ENCODE measurements at places on chromosomes 11 and 22. TPM values are rescaled to one million over a fixed set of nuclear protein-coding genes. Genes with fewer than 3 reads are reported as not detected.

Gene IL18
- total RNA-seq = 59.1 TPM

Gene TOMM22
- 120 TPM for total RNA-seq

Gene APOL4
- total RNA-seq = not detected

Gene RNF26
- total RNA-seq = 55.0 TPM

Gene VPREB1
- not detected for total RNA-seq

Gene SUN2
- total RNA-seq = 220 TPM

Gene BARX2
- total RNA-seq = 16.5 TPM

Gene RASD2
- total RNA-seq = 0.95 TPM

Gene FOLR1
- total RNA-seq = 5.0 TPM

Gene NRXN2
- not detected for total RNA-seq

Gene AIFM3
- total RNA-seq = 7.4 TPM

Gene LGR4
- 33.4 TPM for total RNA-seq

Gene VWCE
- 1.4 TPM for total RNA-seq

Gene TRIM51
- not detected for total RNA-seq

Gene IGLL5
- total RNA-seq = not detected

Gene MMP12
- total RNA-seq = not detected

Gene PNPLA3
- total RNA-seq = 26.8 TPM

Gene CNGA4
- not detected for total RNA-seq

Gene TPBGL
- total RNA-seq = not detected

Gene FGF3
- not detected for total RNA-seq

Gene CFAP300
- total RNA-seq = 1.9 TPM

Gene ABCC8
- not detected for total RNA-seq

Gene APLNR
- total RNA-seq = not detected

Gene C11orf91
- not detected for total RNA-seq

Gene MIOX
- 1.4 TPM for total RNA-seq

Gene PPP1CA
- 306 TPM for total RNA-seq

Gene POGLUT3
- 31.7 TPM for total RNA-seq

Gene RTN4R
- 7.0 TPM for total RNA-seq

Gene MYBPC3
- total RNA-seq = not detected

Gene MAP6
- not detected for total RNA-seq

Gene FBXO7
- total RNA-seq = 76.0 TPM

Gene CBLIF
- not detected for total RNA-seq

Gene CSF2RB
- total RNA-seq = not detected

Gene RFPL3
- not detected for total RNA-seq

Gene DMC1
- total RNA-seq = 5.6 TPM

Gene SPECC1L
- 37.6 TPM for total RNA-seq

Gene LRP4
- 9.6 TPM for total RNA-seq

Gene APOL5
- total RNA-seq = not detected

Gene OSBP2
- 9.2 TPM for total RNA-seq

Gene KCNQ1OT1
- 3.4 TPM for total RNA-seq

Gene C11orf65
- total RNA-seq = 1.9 TPM

Gene FXYD2
- not detected for total RNA-seq

Gene MS4A4A
- total RNA-seq = not detected

Gene OR52B6
- total RNA-seq = not detected

Gene SMDT1
- 72.8 TPM for total RNA-seq

Gene CTSW
- not detected for total RNA-seq

Gene WNT7B
- 75.5 TPM for total RNA-seq

Gene SLC5A1
- total RNA-seq = not detected

Gene TCN2
- 12.9 TPM for total RNA-seq

Gene PLEKHB1
- total RNA-seq = 29.1 TPM

Gene ACRV1
- not detected for total RNA-seq

Measured in PC-9 (cell line).